ENCODE measurements at places on chromosomes 13 and 19.

DNA sequence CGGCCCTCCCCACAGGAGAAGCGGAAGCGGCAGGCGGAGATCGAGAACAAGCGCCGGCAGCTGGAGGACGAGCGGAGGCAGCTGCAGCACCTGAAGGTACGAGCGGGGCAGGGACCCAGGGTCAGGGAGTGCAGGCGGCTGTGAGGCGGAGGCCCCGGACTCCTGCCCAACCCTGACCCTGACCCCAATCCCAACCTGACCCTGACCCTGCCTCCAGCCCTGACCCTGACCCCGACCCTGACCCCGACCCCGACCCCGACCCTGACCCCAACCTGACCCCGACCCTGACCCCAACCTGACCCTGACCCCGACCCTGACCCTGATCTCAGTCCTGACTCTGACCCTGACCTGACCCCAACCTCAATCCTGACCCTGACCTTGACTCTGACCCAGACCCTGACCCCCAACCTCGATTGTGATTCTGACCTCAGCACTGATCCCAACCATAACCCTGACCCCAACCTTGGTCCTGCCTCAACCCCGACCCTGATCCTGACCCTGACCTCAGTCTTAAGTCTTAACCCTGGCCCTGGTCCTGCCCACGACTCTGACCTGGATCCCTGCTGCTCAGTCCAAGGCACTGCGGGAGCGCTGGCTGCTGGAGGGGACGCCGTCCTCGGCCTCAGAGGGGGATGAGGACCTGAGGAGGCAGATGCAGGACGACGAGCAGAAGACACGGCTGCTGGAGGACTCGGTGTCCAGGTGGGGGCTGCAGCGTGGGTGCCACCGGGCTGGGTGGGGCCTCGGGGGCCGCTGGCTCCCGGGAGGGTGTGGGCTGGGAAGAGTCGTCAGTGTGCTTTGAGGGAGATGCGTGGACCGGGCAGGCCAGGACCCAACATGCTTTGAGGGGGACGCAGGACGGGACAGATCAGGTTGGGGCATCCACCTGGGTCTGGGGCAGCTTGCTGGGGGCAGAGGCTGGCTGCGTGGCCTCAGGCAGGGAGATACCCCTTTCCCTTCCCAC is 18.5 kb downstream of the PALM start:
- DNase-seq = no peak

DNA sequence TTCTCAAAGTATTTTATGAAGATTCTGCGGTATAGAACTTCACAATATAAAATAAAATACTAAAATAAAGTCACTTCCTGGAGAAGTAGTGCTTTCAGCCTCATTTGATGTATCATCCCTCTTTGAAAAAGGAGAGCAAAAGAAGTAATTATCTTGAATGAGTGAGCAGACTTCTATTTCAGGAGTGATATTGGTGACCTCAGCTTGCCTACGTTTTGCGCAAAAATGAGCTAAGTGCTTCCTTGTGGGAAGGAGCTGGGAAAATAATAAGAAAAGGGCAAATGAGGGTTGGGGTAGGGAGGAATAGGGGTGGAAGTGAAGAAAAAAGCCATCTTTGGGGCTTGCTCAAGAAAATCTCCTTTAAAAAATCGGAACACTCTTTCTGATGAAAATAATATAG is 1773.6 kb downstream of the OLFM4 start:
- DNase-seq = no peak

DNA sequence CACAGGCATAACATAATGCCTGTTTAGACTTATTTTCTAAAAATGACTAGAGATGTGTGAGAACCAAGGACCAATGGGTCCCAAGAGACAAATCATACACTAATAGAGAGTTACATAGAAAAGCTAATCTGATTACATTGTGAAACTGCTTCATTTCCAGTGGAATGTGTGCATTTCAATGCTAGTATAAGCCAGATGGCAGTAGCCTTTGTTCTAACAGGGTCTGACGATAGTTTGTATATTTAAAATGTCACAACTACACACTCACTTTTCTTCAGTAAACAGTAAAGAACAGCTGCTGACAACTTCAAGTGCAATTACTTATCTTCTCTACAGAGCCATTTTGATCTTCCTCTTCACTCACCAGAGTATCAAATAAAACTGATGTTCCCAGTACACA is 4.3 kb upstream of the SLITRK5 start:
- no peak for DNase-seq

- DNase-seq = no peak
Observed at GRCh38 chr13:33758113-33758512, 59.8 kb upstream of the RFC3 start.

DNA sequence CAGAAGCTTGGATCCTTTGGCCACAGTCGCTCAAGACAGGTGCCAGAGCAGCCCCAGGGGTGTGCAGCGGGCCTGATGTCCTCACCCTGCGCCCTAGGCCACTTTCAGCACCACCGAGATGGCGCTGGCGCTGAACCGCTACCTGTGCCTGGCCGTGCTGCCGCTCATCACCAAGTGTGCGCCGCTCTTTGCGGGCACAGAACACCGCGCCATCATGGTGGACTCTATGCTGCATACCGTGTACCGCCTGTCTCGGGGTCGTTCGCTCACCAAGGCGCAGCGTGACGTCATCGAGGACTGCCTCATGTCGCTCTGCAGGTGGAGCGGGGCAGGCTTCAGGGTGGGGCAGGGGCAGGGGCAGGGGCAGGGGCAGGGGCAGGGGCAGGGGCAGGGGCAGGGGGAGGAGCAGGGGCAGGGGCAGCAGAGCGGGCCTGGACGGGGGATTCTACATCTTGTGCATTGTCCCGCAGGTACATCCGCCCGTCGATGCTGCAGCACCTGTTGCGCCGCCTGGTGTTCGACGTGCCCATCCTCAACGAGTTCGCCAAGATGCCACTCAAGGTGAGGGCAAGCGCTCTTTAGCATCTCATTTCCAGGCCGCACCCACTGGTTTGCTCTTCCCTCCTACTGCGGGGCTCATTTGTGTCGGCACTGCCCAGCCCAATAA is 69.1 kb downstream of the RYR1 start:
- no peak for DNase-seq

DNA sequence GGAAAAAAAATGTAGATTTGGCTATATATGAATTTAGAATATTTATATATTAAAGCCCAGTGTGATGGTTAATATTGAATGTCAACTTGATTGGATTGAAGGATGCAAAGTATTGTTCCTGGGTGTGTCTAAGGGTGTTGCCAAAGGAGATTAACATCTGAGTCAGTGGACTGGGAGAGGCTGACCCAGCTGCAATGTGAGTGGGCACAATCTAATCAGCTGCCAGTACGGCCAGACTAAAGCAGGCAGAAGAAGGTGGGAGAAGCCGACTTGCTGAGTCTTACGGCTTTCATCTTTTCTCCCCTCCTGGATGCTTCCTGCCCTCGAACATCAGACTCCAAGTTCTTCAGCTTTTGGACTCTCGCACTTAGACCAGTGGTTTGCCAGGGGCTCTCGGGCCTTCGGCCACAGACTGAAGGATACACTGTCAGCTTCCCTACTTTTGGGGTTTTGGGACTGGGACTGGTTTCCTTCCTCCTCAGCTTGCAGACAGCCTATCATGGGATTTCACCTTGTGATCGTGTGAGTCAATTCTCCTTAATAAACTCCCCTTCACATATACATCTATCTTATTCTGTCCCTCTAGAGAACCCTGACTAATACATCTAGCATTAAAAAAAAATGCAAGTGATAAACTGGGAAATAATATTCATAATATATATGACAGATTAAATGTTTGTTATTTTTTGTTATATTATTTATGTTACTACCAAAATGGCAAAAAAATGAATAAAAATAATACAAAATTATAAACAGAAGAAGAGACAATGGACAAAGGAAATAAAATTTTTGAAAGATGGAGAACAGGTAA is 122.4 kb downstream of the DLEU7 start:
- no peak for DNase-seq

DNA sequence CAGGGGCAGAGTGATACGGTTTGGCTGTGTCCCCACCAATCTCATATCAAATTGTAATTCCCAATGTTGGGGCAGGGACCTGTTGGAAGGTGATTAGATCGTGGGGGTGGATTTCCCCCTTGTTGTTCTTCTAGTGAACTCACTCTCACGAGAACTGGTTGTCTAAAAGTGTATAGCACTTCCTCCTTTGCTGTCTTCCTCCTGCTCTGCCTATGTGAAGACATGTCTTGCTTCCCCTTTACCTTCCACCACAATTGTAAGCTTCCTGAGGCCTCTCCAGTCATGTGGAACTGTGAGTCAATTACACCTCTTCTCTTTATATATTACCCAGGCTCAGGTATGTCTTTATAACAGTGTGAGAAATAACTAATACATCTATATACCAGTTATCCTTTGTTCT is 706.4 kb upstream of the KLHL1 start:
- DNase-seq = no peak

GRCh38 chr13:107847406-107847805 is 367.9 kb downstream of the LIG4 start:
- no peak for DNase-seq

GRCh38 chr19:53867225-53868090 is at the start of gene MYADM:
TSS of gene MYADM (plus strand) at chr19:53867883. CDS start at chr19:53873530, 5,647 bp downstream.
- peak; percentile 97 for DNase-seq

- DNase-seq = no peak
Observed at GRCh38 chr13:114110091-114110829, 22.2 kb downstream of the RASA3 start.

- DNase-seq = no peak
Observed at GRCh38 chr19:49874503-49875157, 2.5 kb downstream of the AKT1S1 start.

DNA sequence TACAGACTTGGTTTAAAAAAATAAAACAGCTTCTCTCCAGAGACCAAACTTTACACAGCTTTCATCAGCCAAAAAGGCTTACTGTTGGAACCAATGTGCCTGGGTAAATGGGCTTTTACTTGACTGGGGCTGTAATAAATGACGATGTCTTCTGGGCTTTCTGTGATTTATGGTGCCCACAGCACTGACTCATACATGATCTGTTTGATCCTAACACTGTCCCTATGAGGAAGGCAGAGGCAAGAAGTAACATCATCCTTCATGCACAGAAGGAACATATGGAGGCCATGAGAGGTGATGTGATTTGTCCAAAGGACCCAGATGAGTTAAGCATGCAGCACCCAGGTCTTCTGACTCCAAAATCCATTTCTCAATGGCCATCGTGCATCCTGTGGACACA is 77.4 kb downstream of the DOCK9 start:
- DNase-seq = no peak

- DNase-seq = no peak
Observed at GRCh38 chr13:35724446-35724845, 248.0 kb upstream of the MAB21L1 start.

DNA sequence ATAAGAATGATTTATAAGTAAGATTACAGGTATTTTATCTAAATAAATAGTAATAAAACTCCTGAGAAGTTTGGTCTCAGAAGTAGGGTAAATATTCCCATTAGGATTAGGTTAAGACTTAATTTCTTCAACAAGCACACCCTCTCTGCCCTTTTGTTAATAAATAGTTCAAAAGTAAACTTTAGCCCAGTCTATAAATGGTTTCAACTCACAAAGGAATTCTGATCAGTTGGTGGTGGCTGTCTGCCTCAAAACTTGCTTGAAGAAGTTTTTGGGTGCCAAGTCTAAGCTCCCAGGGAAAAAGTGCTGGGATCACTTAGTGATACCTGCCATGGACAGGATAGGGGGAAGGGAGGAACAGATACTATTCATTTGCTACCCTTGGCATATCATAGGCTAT is 22.9 kb downstream of the MBNL2 start:
- no peak for DNase-seq

GRCh38 chr13:85527316-85527715 is 271.9 kb downstream of the SLITRK6 start:
- no peak for DNase-seq

DNA sequence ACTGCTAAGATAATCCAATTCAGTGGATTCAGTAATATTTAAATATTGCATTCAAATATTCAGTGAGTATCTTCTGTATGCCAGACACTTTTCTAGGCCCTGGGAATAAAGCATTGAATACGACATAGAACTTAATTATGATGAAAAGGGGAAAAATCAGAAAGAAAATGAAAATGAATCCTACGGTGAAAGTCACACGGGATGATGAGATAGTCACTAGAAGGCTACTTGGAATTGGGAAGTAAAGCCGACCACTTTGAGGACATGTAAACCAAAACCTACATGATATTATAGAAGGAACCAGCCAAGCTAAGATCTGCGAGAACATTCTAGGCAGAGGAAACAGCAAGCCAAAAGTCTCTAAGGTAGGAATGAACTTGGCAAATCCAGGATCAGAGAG is 10.1 kb downstream of the DPY19L3 start:
- DNase-seq = no peak

GRCh38 chr13:51681037-51681678 is 96.9 kb downstream of the WDFY2 start:
- DNase-seq = peak; percentile 9

DNA sequence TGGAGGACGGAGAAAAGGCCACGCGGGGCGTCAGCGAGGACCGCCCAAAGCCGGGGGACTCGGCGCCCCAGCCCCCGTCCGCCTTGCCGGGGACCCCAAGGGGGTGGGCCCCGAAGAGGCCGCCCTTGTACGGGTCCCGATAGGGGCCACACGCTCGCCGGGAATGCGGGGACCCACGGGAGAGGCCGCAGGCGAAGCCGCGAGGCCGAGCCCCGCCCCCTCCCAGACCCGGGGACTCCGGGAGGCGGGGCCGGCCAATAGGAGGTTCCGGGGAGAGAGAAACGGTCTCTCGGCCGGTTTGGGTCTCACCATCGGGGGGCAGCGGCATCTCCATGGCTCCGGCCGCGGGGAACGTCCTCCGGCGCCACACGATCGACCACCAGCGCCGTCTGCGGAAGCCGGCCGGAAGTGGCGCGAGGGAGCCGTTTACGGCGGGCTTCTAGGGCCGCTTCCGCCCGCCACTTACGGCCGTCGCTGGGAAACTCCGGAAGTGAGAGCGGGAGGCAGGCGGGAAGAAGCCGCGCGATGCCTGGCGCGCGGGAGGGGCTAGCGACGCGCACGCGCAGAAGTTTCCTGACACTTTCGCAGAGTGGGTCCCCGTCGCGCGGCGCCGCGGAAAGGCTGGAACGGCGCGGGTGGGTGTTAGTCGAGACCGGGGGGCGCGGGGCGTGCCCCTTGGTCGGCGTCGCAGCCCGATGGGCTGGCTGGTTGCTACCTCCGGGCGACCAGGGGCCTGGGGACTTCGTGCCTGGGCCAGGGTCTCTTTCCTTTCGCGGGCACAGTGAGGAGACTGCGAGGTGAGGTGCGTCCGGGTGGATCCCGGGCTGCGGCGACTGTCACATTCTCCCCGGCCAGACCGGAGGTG is at the start of gene CHERP:
Gene CHERP (minus strand): TSS at position 393 of the 865 bp plus-strand sequence. CDS start 59 bp downstream, at position 334.
- DNase-seq = peak; percentile 94

GRCh38 chr13:75345193-75345592 is 136.8 kb downstream of the TBC1D4 start:
- DNase-seq = no peak

Data from HTR-8/SVneo (cell line).